NCI-H460 (cell line): ENCODE measurements at places on chromosomes 11 and 22.

- DNase-seq = no peak
Measured at GRCh38 chr22:38035530-38035885, 21.7 kb upstream of the PICK1 start.

DNA sequence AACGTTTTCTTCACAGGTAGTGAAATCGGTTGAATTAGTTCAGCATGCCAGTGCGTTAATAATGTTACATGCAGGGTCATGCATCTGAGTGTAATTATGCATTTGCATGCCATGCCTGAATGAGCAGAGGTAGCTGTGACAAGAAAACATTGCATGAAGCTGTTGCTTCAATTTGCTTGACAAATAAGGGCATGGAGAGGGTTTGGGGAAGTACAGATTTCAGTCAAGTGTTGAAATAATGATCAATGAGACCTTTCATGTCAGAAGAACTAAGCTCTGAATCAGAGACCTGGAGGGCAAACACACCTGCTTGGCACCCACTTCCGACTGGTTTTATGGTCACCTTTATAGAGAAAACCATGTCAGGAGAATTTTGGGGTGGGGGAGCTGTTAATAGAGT lies 221.4 kb downstream of the DBX1 start:
- DNase-seq = no peak

DNA sequence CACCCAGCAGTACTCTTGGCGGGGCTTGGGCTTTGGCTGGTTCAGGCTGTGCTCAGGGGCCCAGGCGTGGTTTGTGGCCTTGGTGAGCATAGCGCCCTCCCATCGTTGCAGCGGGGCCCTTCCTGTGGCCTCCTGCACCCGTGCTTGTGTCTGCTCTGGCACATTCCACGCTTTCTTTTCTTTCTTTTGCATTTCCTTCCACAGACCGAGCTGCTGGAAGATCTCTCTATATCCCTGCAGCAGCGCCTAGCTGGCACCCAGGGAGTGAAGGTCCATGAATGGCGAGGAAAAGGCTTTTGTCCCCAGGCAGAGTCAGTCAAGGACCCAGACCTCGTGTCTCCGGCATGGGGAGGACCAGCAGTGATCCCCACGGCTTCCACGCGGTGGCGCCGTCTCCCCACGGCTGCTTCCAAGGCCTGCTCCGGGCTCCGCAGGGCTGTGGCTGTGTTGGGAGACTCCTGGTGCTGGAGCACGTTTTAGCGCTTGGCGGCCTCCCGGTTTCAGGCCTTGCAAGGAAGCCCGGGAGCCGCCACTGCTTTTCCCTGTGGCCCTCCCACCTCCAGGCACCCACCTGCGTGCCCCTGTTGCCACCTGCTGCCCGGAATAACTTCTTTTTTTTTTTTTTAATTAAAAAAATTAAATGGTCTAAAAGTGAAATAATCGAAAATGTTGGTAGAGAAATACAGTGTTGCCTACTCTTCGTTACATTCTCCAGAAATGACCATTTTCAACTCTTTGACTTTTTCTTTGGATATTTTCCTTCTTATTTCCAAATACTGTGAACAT lies 28.5 kb downstream of the GLB1L2 start:
- DNase-seq = peak; percentile 74

DNA sequence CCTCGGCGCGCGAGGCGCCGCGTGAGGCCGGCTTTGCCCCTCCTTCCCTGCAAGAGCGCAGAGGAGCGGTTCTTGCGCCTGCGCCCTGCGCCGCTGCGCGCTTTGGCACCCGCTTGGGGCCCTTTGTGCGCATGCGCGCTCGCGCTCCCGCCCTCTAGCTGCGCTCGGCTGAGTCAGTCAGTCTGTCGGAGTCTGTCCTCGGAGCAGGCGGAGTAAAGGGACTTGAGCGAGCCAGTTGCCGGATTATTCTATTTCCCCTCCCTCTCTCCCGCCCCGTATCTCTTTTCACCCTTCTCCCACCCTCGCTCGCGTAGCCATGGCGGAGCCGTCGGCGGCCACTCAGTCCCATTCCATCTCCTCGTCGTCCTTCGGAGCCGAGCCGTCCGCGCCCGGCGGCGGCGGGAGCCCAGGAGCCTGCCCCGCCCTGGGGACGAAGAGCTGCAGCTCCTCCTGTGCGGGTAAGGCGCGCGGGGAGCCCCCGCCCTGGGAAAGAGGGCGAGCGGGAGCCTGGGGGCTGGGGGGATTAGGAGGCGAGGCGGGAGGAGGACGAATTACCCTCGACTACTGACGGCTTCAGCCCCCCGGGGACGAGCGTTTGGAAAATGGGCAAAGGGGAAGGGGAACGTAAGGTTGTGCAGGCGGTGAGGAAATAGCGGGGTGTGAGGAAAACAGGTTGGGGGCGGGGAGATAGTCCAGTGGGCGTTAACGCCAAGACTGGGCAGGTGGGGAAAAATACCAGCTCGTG lies at the start of gene RTN3:
RTN3 (plus strand) TSS at position 180 of the 745 bp plus-strand sequence; CDS start at position 317, 137 bp downstream.
- peak; percentile 95 for DNase-seq

DNA sequence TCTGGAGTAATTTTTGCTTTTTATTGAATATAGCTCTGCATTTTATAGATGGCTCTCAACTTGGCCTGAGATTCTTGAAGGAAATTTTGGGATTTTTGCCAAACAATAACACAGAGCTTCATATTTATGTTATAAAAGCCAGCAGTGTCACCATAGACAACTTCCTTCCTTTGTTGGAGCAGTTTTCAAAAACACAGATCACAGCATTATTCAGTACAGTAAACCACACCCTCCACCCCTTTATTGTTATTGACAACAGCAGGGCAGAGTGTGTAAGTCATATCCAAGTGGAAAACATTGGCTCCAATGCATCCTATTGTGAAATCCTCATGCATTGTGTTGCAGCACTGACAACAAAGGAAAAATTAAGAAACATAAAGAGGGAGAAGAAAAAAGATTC lies 62.6 kb upstream of the PRSS23 start:
- peak; percentile 40 for DNase-seq
